ENCODE measurements at places on chromosomes 2 and 18.

DNA sequence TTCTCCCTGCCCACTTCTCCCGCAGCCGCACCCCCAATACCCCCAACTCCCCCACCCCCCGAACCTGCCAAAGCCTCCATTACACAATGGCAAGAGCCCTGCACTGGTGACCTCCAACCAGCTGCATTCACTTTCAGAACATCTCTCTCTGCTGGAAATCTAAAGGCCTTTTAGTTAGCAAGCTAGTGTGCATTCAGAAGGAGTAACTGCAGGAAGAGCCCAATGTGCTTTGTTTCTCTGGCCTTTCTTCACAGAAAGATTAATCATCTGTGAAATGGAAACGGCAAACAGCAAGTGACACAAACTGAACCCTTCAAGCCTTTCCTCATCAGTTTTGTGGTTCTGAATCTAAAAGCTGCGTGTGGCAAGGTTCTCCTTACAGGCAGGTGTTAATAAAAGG lies 124.2 kb downstream of the OLA1 start:
- DNase-seq = no peak

- DNase-seq = peak; percentile 35
Measured at GRCh38 chr2:138373993-138374408, 127.6 kb upstream of the SPOPL start.

DNA sequence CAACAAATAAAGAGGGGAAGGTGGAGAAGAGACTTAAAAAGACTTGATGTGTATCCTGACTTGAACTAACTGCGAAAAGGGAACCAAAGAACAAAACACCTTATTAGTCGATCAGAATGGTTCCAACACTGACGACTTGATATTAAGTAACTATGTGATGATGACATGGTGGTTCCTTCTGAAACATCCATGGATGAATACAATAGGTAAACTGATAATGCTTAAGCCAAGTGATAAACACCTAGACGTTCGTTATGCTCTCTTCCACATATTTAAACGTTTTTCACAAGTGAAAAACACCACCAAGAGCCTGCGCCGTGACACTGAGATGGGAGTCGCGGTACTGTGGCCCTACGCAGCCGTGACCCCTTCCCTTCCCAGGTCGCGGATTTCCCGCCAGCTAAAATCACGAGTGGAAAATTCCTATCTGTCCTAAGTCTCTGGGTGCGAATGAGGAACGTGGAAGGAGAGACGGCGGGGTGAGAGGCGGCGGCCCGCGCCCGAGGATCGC lies 797 bp downstream of the TTC32 start:
- DNase-seq = no peak

DNA sequence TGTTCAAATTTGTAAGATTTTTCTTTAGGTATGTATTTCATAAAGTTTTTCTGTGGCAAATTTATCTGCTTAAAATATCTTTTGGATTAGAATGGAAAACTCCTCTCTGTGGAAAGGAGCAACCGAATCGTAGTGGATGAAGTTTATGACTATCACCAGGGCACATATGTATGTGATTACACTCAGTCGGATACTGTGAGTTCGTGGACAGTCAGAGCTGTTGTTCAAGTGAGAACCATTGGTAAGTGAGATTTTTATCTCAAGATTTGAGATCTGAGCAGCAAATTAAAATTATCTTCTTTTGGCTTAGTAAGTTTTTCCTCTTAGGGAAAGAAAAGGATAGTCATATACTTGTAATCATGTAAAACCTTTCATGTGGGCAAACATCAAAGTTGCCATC lies 14.2 kb downstream of the IL18RAP start:
- DNase-seq = no peak

DNA sequence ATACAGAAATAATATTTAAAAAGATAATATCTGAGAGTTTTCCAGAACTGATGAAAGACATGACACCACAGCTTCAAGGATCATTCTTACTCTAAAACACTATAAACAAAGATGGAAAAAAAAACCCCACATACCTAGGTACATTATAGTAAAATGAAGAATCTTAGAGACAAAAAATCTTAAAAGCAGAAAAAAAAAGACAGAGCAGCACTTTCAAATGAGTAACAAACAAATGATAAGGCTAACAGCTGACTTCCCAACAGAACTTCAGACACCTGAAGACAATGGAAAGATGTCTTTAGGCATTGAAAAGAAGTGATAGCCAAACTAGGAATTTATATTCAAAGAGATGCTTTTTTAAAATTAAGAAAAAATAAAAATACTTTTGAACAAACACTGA lies 21.2 kb upstream of the AFF3 start:
- DNase-seq = no peak

GRCh38 chr2:232526372-232526941 lies 497 bp downstream of the CHRND start:
- DNase-seq = no peak

DNA sequence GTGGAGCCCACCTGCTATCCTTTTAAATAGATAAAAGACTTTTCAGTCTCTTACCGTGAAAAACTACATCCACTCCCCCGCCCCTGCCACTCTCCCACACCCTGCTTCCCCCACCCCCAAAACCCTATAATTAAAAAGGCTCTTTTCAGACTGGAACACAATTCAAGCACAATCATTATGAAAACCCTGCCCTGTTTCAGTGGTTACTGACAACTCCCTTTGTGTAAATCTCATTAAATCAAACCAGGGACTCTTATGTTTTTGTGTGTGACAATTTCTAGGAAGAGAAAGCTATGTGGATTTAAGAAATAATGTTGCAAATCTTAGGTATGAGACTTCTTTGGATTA lies 21.0 kb upstream of the ZNF532 start:
- DNase-seq = no peak

GRCh38 chr18:10164271-10165071 lies 250.7 kb downstream of the VAPA start:
- no peak for DNase-seq

DNA sequence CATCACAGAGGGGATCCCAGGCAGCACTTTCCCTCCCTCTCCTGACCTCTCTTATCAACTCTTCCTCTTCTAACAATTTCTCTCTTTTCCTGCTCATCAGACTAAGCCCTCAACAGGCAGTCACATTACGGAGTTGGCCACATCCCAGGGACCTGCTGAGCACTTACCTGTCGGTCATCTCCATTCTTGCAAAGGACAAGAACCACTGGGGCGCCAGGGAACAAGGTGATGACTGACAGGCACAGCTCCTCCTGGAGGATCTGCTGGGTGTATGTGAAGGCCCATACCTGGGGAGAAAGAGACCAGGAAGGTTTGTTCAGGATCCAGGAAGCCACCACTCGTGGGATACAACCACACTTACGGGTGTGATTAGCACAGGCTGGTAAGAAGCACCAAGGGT lies 104.8 kb upstream of the CAPN13 start:
- no peak for DNase-seq

DNA sequence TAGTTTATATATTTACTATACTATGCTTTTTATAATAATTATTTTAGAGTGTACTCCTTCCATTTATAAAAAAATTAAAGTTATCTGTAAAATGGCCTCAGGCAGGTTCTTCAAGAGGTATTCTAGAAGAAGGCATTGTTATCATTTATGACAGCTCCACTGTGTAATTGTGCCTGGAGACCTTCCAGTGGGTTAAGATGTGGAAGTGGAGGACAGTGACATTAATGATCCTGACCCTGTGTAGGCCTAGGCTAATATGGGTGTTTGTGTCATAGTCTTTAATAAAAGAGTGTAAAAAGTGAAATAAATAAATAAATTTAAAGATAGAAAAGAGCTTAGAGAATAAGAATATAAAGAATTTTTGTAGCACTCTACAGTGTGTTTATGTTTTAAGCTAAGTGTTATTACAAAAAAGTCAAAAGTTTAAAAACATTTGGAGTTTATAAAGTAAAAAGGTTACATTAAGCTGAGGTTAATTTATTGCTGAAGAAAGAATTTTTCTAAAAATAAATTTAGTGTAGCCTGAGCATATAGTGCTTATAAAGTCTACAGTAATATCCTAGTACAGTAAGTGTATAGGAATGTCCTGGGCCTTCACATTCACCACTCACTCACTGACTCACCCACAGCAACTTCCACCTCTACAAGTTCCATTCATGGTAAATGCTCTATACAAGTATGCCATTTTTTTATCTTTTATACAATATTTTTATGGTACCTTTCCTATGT lies 190.0 kb upstream of the SESTD1 start:
- DNase-seq = peak; percentile 52

DNA sequence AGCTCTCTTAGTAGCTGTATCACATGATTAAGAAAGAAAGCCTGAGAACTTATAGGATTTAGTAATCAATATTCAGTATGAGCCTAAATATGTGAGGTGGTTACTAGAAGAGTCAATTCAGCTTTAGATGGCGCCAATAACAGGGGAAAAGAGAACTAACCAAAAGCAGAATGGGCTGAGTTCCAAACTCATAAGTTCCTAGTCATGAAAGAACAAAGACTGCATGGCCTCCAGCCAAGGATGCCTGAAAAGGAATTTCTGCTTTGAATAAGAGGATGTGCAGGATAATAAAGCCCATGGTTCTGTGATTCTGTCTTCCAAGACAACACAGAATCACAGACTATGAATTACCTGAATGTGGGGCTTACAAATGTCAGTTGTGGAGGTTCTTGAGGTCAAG lies 196.5 kb downstream of the SATB2 start:
- peak; percentile 58 for DNase-seq

- no peak for DNase-seq
Measured at GRCh38 chr2:94871226-94872087, at the start of gene TEKT4. TSS of gene TEKT4 (plus strand) at chr2:94871430. CDS start at chr2:94871580, 150 bp downstream.

DNA sequence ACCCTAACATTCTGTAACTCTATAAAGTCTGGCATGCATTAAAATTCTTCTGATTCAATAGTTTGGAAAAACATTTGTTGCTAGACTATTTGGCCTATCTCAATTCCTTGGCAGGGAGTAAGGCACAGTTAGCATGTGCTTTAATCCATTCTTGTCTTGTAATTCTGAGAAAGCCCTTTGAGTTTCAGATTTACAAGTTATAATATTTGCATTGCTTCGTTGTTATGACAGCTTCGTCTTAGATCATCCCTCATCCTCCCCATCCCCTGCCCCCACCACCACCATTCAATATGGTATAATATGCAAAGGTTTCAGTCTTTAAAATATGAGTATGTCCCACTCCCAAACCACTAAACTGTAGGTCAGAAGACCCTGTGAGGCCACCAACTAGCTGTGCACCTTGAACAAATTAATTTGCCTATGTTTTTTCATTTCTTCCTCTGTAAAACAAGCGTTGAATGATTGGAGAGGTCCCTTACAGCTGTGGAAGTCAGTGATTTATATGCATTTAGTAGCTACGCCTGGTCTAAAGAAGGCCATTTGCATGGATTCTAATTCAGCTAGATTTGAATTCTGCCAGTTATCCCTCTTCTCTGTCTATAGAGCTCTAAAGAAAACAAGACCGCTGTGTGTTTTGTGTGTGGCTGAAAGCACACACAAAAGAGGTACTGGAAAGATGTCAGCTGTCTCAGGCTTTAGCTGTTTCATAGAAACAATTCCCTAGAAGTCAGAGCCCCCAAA lies 591 bp downstream of the C2orf80 start:
- DNase-seq = no peak

GRCh38 chr2:7835693-7836680 lies 845.9 kb upstream of the ID2 start:
- no peak for DNase-seq

DNA sequence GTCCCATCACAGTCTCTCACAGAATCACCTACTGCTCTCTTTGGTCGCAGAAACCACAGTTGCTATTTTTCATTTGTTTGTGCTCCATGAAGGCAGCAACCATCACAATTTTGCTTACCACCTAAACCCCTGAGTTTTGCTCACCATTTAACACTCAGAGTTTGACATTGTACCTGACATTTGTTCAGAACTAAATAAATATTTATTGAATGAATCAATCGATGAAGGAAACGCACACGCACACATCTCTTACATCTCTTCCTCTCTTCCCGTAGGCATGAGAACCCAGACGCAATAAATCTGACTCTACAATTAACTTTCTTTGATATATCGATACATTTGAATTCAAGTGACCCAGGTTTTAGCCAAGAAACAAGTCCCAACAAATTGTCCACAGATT lies 105.5 kb upstream of the RNF152 start:
- DNase-seq = no peak

GRCh38 chr2:149650006-149650405 lies 62.4 kb upstream of the MMADHC start:
- DNase-seq = no peak
